ENCODE measurements at places on chromosomes 13 and 19.
A peak's percentile ranks its signal among the peaks of the same experiment; 100 is the strongest.

DNA sequence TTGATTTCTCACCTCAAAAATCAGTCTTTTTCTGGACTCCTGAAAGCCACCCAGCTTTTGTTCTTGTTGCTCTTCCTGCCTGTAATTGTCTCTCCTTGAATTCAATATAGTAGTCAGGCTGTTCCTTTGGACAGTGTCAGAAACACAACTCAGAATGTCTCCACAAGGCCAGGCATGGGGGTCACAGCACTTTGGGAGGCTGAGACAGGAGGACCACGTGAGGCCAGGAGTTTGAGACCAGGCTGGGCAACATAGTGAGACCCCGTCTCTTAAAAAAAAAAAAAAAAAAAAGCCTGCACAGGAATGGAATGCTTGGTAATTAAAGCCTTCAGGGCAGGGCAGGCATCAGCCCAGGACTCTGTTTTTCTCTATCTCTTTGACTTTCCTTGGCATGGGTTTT is 8.9 kb upstream of the BAX start:
- DNase-seq = no peak

- DNase-seq = peak; percentile 88
Measured at GRCh38 chr13:114128624-114129522, 3.5 kb downstream of the RASA3 start.

GRCh38 chr13:95607366-95607765 is 37.1 kb downstream of the DZIP1 start:
- peak; percentile 51 for DNase-seq

DNA sequence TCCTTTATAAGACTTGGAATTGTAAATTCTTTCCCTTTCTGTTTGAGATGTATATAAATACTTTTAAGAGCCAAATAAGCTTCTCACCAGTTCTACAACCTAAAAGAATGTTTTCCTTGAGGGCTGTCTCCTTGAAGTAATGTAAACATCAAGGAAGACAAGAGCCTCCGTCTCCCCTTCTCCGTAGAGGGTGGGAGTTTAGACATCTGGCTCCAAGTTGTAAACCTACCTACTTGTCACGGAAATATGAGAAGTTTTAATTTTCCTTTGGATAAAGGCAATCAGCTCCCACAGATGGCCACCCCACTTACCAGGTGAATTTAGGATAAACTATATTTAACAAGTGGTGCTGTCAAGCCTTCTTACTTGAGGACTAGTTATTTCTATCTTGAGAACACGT is 237.9 kb downstream of the NALCN start:
- no peak for DNase-seq

DNA sequence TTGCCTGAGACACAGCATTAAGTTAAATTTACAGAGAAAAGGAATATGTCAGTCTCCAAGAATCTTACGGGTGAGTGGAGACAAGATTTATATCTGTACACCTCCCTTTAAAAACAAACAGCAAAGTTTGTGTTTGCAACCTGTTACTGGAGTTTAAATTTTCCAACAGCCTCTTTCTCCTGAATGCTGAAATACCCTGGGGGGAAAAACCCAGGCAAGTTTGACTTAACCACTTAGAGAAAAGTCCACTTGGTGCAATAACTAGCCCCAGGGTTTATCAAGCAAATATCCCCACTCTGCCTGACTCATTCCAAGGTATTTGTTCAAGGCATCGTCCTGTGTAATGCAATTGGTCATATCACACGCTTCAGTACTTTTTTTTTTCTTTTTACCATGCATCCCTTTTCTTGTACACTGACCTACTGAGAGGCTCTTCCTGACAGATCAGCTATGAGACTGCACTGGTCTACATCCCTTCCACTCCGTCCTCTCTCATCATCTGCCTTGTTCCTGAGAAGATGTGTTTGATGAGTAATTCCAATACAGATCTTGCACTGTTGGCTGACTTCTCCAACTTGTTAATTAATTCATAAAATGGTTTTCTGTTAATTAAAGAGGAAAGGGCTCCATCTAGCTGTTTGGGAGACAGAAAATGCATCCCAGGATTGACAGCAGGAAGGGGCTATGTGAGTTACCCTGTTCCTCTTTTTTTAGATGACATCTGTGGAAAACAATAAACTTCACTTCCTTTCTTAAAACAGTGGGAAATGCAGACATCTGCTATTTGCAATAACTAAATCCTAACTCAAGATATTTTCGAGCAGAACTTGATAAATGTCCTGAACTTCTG is 212.5 kb upstream of the IRS2 start:
- DNase-seq = peak; percentile 74

DNA sequence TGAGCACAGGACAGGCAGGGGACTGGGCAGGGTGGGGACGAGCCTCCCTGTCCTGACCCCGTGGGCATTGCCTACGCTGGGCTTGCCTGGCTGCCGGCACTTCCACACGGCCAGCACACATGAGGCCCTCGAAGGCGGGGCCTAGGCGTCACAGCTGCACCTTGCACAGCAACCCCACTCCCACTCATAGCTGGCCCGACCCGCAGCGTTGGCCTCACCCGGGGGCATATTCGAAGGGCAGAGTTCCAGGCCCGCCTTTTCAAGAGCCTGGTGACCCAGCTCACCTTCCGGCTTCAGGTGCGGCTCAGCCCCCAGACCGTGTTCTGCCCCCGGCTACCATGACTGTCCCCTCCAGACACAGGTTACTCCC is 16.9 kb upstream of the PROZ start:
- DNase-seq = no peak

- DNase-seq = no peak
Measured at GRCh38 chr19:34732612-34733211, 1.3 kb upstream of the ZNF181 start.

DNA sequence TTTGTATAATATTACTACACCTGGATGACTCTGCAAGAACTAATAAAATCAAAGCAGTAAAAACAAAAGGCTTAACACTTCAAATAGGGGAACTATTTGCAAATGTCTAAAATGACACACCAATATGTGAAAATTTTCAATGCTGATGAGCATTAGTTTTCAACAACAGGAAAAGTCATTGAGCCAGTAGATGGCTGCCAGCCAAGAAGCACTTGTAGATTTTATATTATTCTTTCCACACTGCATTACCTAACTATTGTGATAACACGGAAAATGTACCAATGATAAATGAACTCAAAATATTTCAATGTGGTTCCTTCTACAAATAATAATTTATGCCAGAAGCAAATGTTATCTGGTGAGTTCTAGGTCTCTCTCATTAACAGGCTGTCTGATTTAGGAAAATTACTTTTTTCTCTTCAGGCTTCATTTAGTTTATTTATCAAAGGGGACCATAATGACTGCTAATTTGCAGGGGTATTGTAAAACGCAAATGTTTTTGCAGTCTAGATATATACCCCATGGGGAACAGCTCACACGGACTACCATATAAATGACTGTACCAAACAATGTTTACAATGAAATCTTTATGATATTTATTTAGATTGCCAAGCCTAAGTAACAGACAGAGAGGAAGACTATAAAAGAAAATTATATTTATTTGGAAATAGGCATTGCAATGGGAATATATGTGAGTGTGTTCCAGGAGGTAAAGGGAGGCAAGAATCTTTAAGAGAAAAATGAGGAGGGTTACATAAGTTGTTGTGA is 407.8 kb downstream of the LIG4 start:
- no peak for DNase-seq

DNA sequence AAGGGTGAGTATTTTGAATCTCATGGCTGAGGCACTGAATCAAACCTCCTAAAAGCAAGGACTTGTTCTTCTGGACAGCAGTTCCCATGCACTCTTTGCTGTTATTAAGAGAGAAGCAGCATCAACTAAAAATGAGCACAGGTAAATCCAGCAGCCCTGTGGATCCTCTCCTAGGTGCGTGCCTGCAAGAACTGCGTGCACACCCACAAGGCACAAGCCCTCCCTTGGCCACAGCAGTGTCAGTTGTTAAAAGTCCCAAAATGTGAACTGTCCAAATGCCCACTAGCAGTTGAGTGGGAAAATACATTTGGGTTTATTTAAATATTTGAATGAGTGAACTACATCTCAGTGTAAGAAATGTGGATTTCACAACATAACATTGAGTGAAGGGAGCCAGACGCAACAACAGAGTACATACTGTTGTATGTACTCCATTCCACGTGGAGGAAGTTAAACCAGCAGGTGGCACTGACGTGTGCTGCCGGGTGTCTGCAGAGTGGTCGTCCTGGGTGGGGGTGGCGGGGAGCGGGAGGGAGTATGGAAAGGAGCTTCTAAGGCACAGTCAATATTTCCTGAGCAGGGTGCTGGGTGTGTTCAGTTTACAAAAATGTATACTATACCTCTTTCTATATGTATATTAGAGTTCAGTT is 266.4 kb downstream of the NALCN start:
- peak; percentile 59 for DNase-seq

- DNase-seq = peak; percentile 43
Measured at GRCh38 chr19:44653977-44654774, 10.5 kb downstream of the PVR start.

GRCh38 chr19:15463861-15464371 is 428 bp downstream of the RASAL3 start:
- no peak for DNase-seq

DNA sequence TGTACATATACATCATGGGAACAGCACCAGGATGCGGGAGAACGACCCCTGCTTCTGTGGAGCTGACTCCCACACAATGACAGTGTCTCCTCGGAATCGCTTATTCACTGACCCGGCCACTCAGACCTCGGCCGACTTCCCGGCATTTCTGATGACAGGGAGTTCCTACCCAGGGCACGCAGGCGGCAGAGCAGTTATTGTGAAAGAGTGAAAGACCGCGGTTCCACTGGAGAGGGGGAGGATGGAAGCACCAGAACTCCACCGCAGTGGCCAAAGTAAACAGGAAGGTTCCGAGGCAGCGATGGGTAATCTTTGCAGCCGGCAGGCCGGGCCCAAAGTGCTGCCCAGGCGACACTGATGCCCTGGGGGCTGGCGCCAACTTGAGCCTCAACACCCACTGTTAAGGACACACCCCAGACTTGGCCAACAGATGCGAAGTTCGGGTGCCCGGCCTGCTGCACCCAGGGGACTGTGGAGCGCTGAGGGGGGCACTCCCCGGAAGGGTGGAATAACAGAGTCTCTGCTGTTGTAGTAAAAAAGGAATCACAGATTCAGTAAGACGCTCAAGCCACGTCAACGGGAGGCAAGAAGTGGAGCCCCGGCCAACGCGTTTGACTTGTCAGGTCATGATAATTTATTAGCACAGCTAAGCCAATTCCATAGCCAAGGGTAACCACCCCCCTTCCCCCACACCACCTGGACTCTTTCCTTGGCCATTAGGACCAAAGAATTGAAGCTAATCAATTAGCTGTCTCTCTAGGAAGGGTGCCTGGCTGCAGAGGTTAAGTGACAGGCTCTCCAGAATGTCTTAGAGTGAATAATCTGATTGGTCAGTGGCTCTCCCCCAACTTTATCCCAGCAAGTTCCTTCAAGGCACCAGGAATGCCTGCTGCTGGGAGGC is 5.8 kb downstream of the MLLT1 start:
- DNase-seq = peak; percentile 95

GRCh38 chr19:30647891-30648720 is 275.9 kb downstream of the ZNF536 start:
- DNase-seq = no peak

DNA sequence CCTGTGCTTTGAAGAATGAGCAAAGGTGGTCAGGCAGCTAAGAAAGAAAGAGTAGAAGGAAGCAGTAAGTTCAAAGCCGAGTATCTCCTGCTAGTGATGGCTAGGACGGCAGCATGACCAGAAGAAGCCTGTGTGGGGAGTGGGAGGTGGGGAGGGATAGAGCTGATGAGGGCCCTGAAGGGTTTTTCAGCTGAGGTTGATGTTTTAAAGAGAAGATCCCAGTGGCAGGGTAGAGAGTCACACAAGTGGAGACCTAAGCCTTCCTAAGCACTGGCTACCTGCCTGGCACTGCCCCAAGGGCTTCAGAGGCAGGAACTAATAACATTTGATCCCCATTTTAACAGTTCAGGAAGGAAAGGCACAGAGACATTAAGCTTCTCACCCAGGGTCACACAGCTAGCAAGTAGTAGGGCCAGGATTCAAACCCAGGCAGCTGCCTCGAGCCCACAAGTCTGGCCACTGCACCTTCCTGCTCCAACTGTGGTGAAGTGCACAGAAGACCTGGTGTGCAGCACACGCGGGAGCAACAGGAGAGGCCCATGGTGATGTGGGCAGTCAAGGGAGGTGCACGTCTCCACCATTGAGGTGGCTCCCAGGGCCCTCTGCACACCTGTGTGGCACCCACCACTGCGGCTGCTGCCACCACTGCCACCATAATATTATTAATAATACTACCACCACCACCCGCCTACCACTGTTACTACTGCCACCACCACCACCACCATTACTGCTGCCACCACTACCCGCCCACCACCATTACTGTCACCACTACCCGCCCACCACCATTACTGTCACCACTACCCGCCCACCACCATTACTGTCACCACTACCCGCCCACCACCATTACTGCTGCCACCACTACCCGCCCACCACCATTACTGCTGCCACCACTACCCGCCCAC is 22.1 kb downstream of the CUL4A start:
- DNase-seq = no peak

DNA sequence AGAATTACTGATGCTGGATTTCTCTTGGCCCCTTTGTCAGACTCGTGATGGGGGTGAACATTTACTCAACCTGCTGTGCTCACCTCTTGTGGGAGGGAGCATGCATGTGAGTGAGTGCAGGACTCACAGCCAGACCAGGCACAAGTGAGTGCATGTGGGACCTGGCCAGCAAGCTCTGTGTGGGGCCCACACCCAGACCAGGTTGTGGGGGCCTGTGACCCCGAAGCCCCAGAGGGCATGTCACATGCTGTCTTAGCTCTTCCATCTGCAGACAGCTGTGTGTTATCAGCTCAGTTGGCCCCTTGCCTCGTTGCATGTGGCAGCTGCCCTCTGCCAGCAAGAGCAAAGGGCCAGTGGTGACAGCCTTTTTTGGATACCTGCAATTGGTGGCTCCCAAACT is 614.4 kb downstream of the GPC5 start:
- no peak for DNase-seq

- no peak for DNase-seq
Measured at GRCh38 chr19:19544257-19544953, 6.3 kb downstream of the CILP2 start.

- DNase-seq = no peak
Measured at GRCh38 chr13:43776006-43776405, 10.8 kb downstream of the ENOX1 start.

Data from fibroblast of gingiva (primary cell).